ENCODE measurements at places on chromosomes 12 and 14.

- no peak for DNase-seq
These were observed 501.7 kb upstream of the STXBP6 start for GRCh38 chr14:25551674-25552073.

DNA sequence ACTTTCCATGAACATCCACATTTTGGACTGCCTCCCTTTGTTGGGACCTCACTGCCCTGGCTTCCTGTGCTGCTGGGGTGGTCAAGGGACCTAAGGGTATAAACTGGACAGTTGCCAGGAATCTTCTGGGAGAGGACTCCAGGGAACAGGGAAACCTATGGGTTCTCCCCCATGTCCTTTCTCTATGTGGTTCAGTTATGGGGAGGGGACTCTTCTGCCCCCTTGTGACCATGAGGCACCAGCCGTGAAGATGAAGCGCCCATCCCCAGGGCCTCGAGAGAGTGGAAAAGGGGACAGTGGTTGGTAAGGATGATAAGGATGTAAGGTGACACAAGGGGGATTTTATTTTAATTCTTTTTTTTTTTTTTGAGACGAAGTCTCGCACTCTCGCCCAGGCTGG is 177.0 kb upstream of the TMEM132C start:
- no peak for DNase-seq

DNA sequence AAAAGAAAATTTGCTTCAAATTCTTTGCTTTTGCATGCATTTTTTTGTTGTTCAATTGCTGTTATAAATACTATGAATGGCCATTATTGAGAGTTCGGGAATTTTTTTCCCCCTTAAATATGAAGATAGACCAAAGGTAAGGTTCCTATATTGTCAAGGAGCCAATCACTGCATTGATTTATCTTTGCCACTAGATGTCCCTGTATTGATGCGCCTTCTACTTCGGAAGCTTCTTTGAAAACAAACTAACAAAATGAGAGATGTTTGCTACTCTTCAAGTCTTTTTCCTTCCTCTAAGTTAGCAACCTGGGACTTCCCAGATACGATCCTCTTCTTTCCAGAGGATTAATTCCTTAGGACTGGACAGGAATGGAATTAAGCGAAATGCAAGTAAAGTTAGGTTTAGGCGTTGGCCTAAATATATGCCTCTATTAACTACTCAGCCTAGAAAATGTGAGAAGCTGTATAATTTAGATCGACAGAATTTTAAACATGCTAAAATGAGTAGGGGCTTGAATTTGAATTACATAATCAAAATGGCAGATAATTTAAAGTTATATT is 318.1 kb downstream of the AEBP2 start:
- DNase-seq = no peak

GRCh38 chr12:95424271-95424994 is 49.5 kb upstream of the METAP2 start:
- no peak for DNase-seq
